Brain microvascular endothelial cell (primary cell): ENCODE measurements at places on chromosomes 3 and 15.

- DNase-seq, result no peak
These were observed 199.8 kb downstream of the STT3B start for GRCh38 chr3:31732548-31732947.

DNA sequence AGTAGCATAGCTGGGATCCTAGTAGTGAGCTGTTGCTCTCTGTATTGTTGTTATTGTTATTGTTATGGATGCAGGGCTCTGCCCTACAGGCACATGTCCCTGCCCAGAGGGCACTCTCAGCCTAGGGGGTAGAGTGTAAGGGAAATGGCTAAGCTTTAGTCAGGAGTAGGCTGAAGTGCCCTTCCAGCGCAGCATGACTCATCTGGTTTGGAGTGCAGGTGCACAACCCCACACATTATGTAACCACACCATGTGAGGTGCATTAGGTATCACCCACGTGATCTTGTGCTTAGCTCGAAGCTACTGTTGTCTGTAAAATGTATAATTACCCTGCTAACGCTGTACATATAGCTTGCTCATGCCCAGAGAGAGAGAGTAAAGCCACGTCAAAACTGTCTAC lies 48.3 kb upstream of the TIPARP start:
- DNase-seq, result no peak

GRCh38 chr15:68028888-68029207 lies 25.3 kb upstream of the PIAS1 start:
- no peak for DNase-seq

DNA sequence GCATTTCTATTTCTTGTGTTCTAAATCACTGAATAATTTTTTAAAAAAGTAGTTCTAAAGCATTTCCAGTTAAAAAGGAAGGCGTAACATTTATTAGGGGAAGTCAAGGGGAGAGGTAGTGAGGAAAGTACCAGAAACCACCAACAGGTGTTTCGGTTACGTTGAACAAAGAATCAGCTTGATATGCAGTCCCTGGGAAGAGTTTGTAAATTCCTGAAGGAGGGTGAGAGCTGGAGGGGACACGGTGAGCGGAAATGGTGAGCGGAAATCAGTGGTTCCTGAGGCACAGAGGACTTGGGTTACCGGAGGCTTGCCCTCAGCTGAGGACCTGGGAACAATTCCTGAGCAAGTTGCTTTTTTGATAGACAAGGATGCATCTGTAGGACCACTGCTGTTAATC lies 17.8 kb downstream of the MAP2K1 start:
- DNase-seq, result no peak

DNA sequence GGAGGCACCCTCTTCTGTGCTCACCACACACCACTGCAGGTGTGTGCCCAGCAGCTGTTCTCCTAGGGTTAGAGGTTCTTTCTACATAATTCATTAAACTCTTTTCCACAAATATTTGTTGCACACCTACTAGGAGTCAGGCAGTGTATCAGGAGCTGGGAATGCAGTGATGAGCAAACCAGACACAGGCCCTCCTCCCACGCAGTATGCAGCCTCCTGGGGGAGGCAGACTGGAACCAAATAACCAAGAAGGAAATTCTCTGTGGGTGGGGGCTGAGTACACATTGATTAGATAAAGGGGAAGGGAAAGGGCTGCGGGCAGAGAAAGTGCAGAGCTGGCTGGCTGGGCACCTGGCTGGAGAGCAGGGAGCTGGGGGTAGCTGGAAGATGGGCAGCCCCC lies 18.5 kb upstream of the C3orf22 start:
- no peak for DNase-seq

DNA sequence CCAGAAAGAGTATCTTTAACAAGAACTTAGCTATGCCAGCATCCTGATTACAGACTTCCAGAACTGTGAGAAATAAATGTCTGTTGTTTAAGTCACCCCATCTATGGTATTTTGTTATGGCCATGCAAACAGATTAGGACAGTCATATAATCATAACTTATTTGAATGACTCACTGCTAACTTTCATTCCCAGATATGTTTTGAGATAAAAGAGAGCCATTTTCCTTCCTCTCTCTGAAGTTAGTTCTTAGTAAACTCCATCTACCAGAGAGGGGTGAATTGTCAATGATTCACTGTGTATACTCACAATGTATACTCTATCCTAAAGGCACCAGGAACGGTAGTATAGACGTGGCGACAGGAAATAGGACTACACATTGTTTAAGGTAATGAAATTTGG lies 179.4 kb upstream of the DPH6 start:
- peak; percentile 49 for DNase-seq

DNA sequence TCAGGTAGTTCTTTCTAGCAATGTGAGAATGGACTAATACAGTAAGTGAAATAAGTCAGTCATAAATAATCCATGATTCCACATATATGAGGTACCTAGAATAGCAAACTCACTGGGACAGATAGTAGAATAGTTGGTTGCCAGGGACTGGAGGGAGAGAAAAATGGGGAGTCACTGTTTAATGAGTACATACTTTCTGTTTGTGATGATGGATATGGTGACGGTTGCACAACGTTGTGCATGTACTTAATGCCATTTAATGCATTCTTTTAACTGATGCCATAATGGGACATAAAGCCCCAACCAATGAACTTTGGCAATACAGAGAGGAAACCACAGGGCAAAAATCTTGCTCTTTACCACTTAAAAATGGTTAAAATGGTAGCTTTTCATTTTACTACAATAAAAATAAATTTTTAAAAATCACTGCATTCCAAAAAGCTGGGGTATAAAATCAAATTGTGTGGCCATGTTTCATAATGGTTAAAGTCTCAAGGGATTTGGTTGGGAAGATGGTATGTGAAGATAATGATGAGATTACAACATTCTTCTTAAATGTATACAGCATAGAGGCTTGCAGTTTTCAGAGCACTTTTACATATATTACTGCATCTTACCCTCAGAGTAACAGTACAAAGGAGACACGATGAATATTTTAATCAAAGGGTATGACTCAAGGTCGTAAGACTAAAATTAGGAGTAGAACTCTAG lies 45.2 kb downstream of the ADAM10 start:
- no peak for DNase-seq

DNA sequence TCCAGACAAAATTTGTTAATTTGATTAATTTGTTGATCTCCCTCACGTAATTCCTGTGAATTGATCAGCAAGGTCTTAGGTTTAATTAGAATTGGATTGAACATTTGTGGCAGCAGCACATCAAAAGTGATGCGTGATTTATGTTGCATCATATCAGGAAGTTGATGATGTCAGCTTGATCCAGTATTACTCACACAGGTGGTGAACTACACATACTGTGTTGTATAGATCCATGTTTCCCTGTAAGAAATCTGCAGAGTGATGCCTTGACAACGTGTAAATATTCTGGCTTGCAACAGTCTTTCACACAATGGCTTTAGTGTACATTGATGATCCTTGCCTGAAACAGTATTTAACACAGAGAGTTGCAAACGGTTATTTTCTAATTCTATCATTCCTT lies 200.4 kb downstream of the ADAMTSL3 start:
- DNase-seq, result peak; percentile 28

GRCh38 chr3:115062412-115062956 lies 84.6 kb downstream of the ZBTB20 start:
- DNase-seq, result no peak

DNA sequence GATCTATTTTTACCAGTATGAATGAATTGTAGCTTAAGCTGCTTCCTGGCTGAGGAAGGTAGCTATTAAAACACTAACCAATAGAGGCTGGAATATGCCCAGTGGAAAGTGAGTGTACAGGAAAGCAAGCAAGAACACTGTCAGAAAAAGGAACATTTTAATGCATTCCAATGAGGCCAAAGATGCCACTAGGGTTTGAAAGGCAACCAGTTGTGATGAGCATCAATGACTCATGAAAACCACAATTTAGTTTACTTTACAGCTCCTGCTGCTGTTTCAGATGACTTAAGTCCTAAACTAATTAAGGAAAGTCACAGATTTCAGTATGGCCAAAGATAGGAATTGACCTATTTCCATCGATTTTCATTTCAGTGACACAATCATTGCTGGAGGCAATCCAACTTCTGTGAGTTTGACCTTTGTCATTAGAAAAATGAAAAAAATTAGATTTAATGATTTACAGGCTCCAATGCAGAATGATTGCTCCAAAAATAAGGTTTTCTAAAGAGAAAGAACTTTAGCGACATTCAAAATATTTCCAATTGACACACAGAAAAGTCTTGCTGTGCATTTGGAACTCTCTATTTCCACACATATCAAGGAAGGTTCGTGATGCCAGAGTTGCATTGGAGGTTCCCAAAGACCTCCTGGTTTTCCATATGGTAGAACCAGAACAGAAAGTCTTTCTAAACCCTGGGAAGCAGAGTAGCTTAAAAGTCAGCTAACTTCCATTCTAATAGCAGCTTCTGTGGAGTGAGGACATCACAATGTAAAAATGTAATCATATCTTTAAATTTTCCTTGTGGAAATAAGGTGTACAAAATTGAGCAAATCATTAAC lies 103.0 kb downstream of the SUCNR1 start:
- DNase-seq, result peak; percentile 95

DNA sequence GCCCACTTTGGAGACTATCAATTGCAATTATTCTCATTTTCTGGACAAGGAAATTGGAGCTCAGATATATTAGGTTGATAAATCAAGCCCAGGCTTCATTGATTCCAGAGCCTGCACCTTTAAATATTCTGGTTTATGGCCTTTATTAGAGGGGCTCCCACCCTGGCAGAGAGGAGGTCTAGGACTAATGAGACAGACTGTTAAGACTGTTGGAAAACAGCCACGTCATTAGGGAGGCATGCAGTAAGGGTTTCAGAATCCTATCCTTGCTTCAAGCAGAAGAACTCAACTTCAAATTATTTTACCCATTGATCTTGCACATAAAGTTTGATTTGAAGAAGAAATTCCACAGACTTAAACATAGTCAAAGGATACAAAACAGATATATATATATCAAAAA lies 33.8 kb upstream of the KCNH8 start:
- no peak for DNase-seq

DNA sequence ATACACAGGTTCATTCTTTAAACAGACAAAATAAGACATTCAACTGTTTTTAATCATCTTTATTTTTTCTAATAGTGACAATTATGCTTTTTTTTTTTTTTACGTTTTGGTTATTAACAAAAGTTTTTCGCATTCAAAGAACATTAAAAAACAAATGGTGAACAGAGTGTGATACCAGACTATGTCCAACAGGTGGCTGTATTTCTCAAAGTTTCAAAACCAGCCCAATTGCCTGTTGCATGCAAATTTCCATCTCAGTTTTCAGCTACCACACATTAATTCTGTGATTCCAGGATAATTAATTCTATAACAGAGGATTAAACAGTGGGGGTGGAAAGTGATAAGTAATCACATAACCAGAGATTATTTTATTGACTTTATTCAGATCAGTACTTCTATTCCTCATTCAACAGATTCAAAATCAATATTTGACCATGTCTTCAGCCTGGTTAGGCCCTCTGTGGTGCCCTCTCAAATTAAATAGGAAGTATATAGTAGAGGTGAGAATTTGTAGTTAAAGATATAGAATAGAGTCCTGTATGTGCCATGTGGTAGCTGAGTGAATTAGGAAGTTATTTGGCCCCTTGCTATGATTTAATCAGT lies 122.2 kb upstream of the DCBLD2 start:
- peak; percentile 39 for DNase-seq

GRCh38 chr3:134601539-134602439 lies 49.0 kb downstream of the KY start:
- DNase-seq, result peak; percentile 49

DNA sequence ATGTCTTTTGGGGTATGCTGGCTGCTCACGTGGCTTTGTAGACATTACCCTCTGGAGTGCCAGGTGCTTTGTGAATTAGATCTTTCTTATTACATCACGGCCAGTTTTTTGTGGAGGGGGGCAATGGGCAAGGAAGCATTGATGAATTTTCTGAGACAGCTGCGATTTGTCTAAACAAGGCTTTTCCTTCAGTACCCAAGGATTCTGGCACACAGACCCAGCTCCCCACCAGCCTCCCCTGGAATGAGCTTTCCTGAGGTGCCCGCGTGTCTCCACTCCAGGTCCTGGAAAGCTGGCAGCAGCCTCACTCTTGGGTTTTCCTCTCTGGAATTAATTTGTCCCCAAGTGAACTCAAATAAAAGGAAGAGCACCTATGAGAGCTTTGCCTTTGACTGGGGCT lies 157.6 kb upstream of the CTDSPL start:
- DNase-seq, result no peak

GRCh38 chr3:1609416-1609815 lies 489.2 kb upstream of the CNTN4 start:
- no peak for DNase-seq

- DNase-seq, result no peak
These were observed 111.6 kb downstream of the GREM1 start for GRCh38 chr15:32829436-32829835.

DNA sequence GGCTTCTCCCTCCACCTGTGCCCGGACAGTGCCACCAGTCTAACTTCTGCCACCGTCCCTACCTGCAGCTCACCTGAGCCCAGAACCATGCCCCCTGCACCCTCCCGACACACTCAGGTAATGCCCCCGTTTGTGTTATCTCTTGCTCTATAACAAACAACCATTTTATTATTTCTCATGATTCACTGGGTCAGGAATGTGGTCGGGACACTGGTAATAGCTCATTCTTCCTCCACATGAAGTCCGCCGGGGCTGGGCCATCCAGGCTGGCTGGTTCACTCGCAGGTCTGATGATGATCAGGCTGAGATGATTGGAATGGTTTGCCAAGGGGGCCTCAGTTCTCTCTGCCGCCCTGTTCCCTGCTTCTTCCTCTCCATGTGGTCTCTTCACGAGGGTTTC lies 20.3 kb upstream of the NR2E3 start:
- peak; percentile 75 for DNase-seq

- peak; percentile 19 for DNase-seq
These were observed 21.9 kb downstream of the LTF start for GRCh38 chr3:46442576-46443530.
